ENCODE measurements at places on chromosomes 6 and 20. TPM values are rescaled to one million over a fixed set of nuclear protein-coding genes. Genes with fewer than 3 reads are reported as not detected.

Gene IL20RA
- 6.0 TPM for polyA plus RNA-seq

Gene ZC3H12D
- 3.6 TPM for polyA plus RNA-seq

Gene SLC22A23
- 18.7 TPM for polyA plus RNA-seq

Gene CST2
- not detected for polyA plus RNA-seq

Gene SLC17A2
- not detected for polyA plus RNA-seq

Gene TRIM31
- 118 TPM for polyA plus RNA-seq

Gene LTA
- 3.6 TPM for polyA plus RNA-seq

Gene C20orf204
- 1.7 TPM for polyA plus RNA-seq

Gene MDC1
- 17.4 TPM for polyA plus RNA-seq

Gene TTLL9
- polyA plus RNA-seq = 0.15 TPM

Gene LIME1
- 35.3 TPM for polyA plus RNA-seq

Gene CNR1
- polyA plus RNA-seq = 5.2 TPM

Gene VSX1
- polyA plus RNA-seq = not detected

Gene BANF2
- not detected for polyA plus RNA-seq

Gene CDH4
- 0.06 TPM for polyA plus RNA-seq

Gene SOX12
- 3.9 TPM for polyA plus RNA-seq

Gene RNF144B
- 1.8 TPM for polyA plus RNA-seq

Gene CAP2
- polyA plus RNA-seq = 3.0 TPM

Gene SAMD5
- 1.8 TPM for polyA plus RNA-seq

Gene TUBB2B
- 2.4 TPM for polyA plus RNA-seq

Gene NRSN1
- polyA plus RNA-seq = not detected

Gene BACH2
- polyA plus RNA-seq = 0.23 TPM

Gene PROKR2
- not detected for polyA plus RNA-seq

Gene THBD
- polyA plus RNA-seq = 3.2 TPM

Gene PDYN
- polyA plus RNA-seq = not detected

Gene PNPLA1
- not detected for polyA plus RNA-seq

Gene AVP
- not detected for polyA plus RNA-seq
